Body of pancreas (tissue), 4 donors: ENCODE measurements at places on chromosomes 6 and 20. TPM values are rescaled to one million over a fixed set of nuclear protein-coding genes. Genes with fewer than 3 reads are reported as not detected.

Gene CARMIL1
- 11.9 TPM for total RNA-seq

Gene PRR18
- not detected for total RNA-seq

- no peak for DNase-seq
Observed at GRCh38 chr6:128929869-128930268, 46.9 kb downstream of the LAMA2 start.

Gene EFCAB8
- 0.26 TPM for total RNA-seq

- no peak for DNase-seq
Observed at GRCh38 chr6:10676403-10676802, 18.0 kb downstream of the C6orf52 start.

GRCh38 chr6:40860443-40860842 lies 178.6 kb downstream of the UNC5CL start:
- DNase-seq = no peak

DNA sequence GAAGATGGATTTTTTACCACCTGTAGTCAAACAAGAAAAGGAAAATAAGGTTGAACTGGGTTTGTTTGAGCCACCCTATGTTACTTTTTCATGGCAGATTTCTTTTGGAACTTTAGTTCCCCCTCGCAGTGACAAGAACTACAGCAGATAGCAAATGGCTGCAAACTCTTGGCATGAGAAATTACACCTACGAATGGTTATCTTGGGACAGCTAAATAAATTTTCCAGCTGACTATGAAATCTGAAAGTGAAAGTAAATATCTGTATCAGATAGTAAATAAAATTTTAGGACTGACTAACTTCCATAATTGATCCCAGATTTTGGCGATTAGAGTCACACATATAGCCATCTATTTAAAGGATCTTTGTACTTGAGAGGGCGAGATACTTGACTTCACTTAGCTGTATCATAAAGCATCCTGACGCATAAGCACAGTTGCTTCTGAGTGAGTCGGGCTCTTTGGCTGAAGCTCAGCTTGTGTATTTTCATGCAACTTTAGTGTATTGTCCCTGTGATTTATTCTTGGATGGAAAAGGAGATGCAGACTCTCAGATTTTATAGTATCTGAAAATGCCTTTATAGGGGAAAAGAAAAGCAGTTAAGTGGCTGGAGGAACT lies 125.3 kb upstream of the B3GAT2 start:
- no peak for DNase-seq

DNA sequence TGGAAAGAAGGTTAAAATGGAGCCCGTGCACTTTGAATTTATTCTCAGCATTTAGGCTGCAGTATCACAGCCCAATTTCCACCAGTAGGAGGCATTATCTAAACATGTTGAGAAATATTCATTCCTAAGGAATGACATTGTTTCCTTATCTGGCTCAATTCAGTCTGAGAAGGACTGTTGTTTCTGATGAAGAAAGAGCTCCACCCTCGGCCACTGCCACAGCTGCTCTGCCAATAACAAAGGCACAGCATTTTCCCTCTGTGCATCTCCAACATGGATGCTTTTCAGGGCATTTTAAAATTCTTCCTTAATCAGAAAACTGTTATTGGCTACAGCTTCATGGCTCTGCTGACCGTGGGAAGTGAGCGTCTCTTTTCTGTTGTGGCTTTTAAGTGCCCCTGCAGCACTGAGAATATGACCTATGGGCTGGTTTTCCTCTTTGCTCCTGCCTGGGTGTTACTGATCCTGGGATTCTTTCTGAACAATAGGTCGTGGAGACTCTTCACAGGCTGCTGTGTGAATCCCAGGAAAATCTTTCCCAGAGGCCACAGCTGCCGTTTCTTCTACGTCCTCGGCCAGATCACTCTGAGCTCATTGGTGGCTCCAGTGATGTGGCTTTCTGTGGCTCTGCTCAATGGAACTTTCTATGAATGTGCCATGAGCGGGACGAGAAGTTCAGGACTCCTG lies at the start of gene CALHM5:
Gene CALHM5, plus strand, starts transcription at position 216 of the 687 bp plus-strand sequence. Its CDS starts 58 bp downstream, at position 274.
- DNase-seq = no peak

DNA sequence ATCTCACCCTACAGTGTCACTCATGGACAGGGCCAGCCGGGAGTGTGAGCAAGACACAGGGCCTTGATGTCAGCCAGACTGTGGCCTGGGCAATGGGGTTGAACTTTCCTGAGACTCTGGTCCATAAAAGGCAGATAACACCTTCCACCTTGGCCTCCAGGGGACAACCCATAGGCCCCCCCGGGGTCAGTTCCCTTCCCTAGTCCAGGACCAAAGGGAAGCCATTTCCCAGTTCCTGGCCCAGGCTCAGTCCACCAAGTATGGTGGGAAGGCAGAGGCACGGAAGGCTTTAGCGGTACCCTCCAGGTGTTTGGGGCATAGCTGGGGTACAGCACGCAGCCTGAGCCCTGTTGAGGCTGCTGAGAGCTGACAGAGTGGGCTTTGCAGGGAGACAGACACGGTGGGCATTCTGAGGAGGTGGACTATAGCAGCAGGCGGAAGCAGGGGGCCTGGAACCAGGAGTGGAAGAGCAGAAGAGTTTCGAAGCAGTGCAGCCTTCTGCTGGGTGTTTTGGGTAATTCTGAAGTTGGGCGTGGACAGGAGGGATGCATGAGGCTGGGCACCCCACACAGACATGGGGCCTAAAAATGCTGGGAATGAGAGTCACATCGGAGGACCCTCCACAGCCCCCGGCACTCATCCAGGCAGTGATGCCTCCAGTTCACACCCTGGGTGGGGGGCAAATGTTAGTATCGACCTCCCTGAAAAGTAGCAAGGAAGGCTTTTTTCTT lies 43.9 kb upstream of the CD93 start:
- no peak for DNase-seq

- DNase-seq = no peak
Observed at GRCh38 chr6:28794175-28795002, 129.4 kb downstream of the TRIM27 start.

GRCh38 chr6:47651505-47651944 lies 46.9 kb upstream of the ADGRF4 start:
- no peak for DNase-seq

DNA sequence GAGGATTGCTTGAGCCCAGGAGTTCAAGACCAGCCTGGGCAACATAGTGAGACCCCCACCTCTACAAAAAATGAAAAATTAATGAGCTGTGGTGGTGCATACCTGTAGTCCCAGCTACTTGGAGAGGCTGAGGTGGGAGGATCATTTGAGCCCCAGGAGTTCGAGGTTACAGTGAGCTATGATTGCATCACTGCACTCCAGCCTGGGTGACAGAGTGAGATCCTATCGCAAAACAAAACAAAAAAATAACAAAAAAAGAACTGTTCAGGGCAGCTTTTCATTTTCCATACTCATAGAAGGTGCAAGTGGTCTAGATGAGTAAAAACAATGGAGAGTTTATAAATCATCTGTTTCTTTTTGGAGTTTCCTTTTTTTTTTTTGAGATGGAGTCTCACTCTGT lies 21.1 kb downstream of the AKAP7 start:
- DNase-seq = no peak

GRCh38 chr6:31769684-31770371 lies 7.3 kb downstream of the VWA7 start:
- DNase-seq = peak; percentile 80

DNA sequence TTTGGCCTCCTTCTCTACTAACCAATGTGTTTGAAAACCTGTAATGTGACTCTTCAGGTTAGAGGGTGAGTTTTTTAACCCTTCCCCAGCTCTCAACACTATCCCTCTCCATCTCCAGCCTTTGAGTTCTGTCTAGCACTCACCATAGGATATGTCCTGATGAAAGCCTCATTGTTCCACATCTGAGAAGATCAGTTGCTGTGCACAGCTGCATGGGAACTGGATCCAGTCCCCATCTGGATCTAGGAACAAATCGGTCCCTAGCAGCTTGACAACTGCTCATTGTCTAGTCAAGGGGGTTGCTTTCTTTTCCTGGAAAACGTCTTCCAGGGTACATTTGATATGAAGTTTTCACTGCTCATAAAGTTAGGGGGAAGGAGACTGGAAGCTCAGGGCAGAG lies 45.4 kb upstream of the AGPAT4 start:
- no peak for DNase-seq

Gene ASCC3
- 26.5 TPM for total RNA-seq

DNA sequence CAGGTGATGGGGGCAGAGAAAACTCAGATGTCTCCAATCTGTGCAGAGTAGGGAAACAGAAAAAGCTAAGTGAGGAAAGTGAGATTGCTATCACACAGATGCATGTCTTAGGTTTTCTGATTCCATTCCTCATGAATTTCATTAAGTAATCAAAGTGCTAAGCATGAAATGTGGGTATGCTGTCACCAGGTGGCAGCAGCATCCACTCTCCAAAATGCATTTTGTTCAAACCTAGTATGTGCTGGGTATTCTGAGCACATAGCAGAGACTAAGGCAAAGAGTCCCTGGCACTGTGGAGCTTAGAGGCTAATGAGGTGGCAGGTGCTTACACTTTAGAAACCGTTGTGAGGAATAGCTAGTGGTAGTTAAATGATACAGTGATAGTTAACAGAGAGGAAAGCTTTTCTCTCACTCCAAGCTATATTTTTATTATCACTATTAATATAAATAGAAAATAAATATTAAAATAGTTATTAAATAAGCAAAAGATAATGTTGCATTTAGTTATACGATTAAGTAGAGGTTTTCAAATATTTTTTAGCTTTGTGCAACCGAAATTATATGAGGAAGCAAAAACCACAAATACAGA lies 179.5 kb downstream of the CDH26 start:
- peak; percentile 19 for DNase-seq

Gene SIRPA
- 15.0 TPM for total RNA-seq
